ENCODE measurements at places on chromosomes 3 and 15. TPM values are rescaled to one million over a fixed set of nuclear protein-coding genes. Genes with fewer than 3 reads are reported as not detected.
A peak's percentile ranks its signal among the peaks of the same experiment; 100 is the strongest.

- no peak overlapping the region for H3K27ac ChIP-seq
- H3K4me1 ChIP-seq, result peaks cover 3% of the 10 kb centered on the region
- H3K27me3 ChIP-seq, result no peaks in the 10 kb centered on the region
Observed at GRCh38 chr3:98786364-98787006, 23.3 kb downstream of the ST3GAL6 start.

DNA sequence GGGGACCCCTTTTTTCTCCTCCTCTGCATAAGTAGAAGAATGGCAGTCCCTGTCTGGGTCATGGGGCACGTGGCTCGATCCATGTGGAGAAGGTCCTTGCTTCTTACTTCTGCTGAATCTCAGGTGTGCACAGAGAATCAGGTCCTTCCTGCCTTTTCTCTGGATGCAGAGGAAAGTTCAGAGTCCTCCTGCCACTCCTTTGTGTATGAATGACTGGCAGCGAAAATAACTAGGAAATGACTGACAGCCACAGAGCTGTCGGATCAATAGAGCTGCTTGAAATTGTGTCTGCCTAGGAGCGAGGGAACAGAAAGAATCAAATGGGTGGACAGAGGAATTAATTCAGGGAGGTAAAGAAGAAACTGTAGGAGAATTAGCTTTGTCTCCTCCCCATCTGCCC is 49.6 kb upstream of the ROPN1 start:
- no peaks in the 10 kb centered on the region for H3K36me3 ChIP-seq
- H3K27ac ChIP-seq, result no peak overlapping the region
- no peaks in the 10 kb centered on the region for H3K27me3 ChIP-seq
- DNase-seq, result peak; percentile 47

DNA sequence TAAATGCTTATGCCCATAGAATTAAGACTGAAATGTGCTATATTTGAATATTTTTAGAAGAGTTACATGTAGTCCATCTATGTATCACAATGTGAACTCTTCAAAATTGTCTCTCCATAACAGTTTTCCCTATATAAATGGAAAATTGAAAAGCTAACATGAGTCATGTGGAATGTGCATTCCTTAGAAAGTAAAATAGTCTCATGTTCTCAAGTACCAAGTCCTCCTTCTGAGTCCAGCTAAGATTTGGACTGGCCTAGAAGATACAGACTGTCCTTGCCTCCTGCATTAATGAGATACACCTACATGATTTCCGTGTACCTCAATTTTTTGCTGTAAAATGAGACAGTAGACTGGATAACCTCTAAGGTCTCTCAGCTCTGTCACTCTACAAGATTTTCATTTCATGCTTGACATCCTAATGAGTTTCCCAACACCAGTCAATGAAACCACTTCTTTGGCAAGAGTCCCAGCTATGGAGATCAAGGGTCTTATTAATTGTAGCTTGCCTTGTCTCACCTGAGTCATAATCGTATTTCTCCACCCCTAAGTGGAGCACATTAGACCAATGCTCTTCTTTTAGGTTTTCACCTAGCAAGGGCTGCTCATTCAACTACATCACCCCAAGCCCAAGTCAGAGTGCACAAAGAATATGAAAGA is 350.6 kb upstream of the IL12A start:
- no peaks in the 10 kb centered on the region for H3K36me3 ChIP-seq
- no peak overlapping the region for H3K4me3 ChIP-seq
- H3K4me1 ChIP-seq, result no peaks in the 10 kb centered on the region
- no peak overlapping the region for H3K27ac ChIP-seq

GRCh38 chr3:127056281-127056680 is 73.4 kb downstream of the PLXNA1 start:
- DNase-seq, result no peak
- no peaks in the 10 kb centered on the region for H3K27me3 ChIP-seq
- no peak overlapping the region for H3K27ac ChIP-seq
- no peak overlapping the region for H3K4me3 ChIP-seq

- no peak overlapping the region for H3K27ac ChIP-seq
- H3K36me3 ChIP-seq, result no peaks in the 10 kb centered on the region
- no peak overlapping the region for H3K4me3 ChIP-seq
- H3K4me1 ChIP-seq, result no peaks in the 10 kb centered on the region
- no peaks in the 10 kb centered on the region for H3K27me3 ChIP-seq
Observed at GRCh38 chr15:100048736-100049135, 293.0 kb downstream of the ADAMTS17 start.

The GUCA1C gene
- not detected for polyA plus RNA-seq

The GPR171 gene
- polyA plus RNA-seq, result 2.1 TPM

Data from small intestine (tissue), 16 donors.